NCI-H748 treated with DMSO at 0.1 percent for 48 hours (cell line): ENCODE measurements at places on chromosomes 4 and X.

GRCh38 chr4:152104901-152105357, 344.1 kb upstream of the GATB start:
- no peak for DNase-seq

GRCh38 chrX:150856101-150856500, 42.4 kb downstream of the CD99L2 start:
- no peak for DNase-seq

GRCh38 chrX:17944833-17945497, 83.9 kb upstream of the RAI2 start:
- peak; percentile 26 for DNase-seq

- DNase-seq = no peak
Observed at GRCh38 chrX:120732879-120733278, 103.0 kb upstream of the C1GALT1C1 start.

DNA sequence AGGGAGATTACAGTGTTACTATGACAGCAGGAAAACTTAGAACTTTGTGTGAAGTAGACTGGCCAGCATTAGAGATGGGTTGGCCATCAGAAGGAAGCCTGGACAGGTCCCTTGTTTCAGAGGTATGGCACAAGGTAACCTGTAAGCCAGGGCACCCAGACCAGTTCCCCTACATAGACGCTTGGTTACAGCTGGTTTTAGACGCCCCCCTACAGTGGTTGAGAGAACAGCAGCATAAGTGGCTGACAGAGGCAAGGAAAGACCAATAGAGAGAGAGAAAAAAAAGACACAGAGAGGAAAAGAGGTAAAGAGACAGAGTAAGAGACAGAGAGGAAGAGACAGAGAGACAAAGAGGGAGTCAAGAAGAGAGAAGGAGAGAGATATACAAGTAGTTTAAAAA, 144.5 kb downstream of the GC start:
- DNase-seq = no peak

DNA sequence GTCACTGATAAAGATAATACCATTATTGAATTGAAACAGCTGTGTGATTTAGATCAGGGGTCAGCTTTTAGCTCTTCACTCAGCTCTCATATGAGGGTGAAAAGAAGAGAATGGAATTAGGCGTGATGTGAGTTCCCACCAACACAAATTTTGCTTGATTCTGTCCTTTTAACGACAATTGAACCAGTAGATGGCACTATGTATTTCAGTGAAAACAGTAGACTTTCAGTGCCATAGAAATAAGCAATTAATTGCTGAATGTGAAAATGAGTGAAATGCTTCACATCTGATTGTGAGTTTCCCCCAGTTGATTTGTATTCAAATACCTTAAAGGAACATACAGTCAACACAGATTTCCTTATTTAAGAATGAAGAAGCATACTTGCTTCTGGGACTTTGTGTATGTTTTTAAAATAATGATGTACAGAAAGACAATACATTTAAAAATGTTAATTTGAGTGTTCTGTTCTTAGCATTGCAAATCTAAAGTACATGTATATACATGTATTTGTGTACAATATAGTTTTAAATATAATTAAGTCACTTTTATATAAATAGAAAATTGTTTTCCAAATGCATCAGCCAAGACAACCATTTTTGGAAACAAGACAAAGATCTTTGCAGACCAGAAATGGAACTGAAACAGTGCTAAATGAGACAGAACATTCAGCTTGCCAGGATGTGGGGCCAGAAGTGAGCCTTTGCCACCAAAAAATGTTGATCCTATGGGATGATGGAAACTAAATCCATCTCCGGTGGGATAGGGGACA, 178.8 kb downstream of the SNCA start:
- peak; percentile 4 for DNase-seq

DNA sequence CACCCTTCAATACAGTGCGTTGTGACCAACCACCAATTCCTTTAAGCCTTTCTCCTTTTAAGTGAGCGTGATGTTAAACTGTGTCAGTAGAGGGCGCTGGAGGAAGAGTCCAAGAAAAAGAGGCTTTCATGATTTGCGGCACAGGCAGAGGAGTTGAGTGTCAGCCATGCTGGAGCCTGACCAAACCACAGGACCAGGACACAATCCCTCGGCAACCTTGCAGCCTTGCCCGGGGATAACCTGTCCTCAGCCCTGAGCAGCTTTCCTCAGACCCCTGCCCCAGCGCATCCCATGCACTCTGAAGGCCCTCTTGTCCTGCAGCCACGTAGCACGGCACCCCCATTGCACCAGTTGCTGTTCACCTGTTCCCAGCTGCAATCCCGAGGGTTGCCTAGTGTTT, 53.5 kb upstream of the SMIM31 start:
- peak; percentile 25 for DNase-seq

GRCh38 chr4:176393306-176394013, 73.7 kb downstream of the SPCS3 start:
- DNase-seq = no peak

DNA sequence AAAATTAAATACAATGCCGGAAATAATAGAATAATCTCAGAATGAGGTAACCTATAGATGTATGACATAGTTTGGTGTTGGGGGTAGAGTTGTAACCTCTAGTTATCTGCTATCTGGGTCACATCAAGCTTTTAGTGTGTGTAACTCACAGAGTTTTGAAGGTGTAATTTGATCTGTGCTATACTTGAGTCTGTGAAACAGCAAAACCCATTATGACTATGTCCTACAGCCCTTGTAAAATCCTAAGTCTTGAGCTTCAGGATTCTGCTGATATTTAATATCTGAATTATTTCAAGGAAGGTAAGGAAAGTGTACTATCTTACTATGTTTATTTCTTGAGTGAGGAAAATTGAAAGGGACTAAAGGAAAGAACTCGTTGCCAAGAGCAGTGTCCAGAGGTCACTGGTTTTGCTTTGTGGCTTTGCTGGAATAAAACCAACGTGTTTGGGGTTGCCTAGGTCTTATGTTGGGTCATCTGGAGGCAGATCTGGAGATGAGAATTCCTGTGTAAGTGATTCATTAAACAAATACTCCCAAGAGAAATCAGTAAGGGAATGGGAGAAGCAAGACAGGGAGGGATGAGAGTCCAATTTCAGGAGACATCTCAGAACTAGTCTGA, 107.8 kb upstream of the CBLL2 start:
- DNase-seq = no peak

GRCh38 chrX:21700275-21700674, 42.1 kb upstream of the KLHL34 start:
- no peak for DNase-seq

DNA sequence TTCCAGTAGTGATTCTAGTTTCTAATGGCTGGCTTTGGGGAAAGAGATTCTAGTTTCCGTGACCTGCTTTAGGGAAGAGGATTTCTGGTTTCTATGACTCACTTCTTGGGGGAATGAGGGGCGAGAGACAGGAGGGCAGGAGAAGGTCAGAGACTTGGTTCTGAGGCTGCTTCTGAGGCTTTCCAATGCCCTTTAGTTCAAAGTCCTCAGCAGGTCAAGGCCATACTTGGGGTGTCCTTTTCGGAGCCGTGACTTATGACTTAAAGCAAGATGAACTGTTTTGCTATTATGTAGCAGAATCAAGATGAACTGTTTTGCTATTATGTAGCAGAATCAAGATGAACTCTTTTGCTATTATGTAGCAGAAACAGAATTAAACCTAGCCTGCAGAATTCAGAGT, 52.2 kb upstream of the TLR3 start:
- no peak for DNase-seq

DNA sequence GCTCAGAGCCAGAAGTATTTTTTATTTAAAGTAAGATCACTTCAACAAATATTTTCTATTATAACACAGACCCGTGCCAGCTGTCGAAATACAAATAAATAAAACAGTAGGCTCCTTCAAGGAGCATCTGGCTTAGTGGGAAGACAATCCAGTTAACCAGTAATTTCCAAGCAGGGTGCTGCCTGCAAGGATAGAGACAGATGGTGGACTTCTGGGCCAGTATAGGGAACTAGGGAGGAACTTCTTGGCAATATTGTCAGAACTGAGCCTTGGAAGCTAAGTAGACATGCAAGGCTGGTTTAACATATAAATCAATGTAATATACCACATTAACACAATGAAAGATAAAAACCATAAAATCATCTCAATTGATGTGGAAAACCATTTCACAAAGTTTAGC, 17.0 kb upstream of the MTMR1 start:
- no peak for DNase-seq

DNA sequence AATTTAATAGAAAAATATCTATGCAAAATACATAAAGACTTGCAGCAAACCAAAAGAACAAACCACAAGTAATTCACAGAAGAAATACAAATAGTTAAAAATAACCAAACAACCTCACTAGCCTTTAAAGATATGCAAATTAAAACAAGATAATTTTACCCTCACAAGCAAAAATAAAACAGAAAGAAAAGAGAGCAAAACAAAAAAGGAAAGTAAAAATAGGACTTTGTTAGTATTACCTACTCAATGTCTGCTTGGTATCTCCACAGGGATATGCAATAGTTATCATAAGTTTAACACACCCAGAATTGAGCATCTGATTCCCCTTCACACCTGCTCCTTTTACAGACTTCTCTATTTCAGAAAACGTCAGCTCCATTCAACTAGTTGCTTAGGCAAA, 737.5 kb upstream of the MAGEB2 start:
- no peak for DNase-seq

DNA sequence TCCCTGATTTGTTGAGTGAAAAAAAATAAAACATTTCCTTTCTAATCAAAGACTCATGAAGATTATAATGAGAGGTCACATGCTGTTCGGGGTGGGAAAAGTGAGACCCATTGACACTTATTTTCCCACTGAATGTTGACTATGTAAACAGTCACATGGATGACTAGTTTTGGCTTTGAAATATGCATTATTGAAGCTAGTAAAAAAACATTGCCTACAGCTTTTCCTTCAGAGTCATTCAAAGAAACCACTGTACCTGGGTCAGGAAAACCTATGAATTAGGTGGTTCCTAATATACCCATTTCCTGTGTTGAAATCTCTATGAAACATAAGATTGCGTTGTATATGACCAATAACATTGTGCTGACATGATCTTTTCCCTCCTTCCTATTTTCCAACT, 251.2 kb downstream of the CFAP299 start:
- no peak for DNase-seq
